ENCODE measurements at places on chromosomes 7 and 10. TPM values are rescaled to one million over a fixed set of nuclear protein-coding genes. Genes with fewer than 3 reads are reported as not detected.

- no peak for ATAC-seq
These were observed 90.3 kb downstream of the CCNY start for GRCh38 chr10:35426657-35427056.

DNA sequence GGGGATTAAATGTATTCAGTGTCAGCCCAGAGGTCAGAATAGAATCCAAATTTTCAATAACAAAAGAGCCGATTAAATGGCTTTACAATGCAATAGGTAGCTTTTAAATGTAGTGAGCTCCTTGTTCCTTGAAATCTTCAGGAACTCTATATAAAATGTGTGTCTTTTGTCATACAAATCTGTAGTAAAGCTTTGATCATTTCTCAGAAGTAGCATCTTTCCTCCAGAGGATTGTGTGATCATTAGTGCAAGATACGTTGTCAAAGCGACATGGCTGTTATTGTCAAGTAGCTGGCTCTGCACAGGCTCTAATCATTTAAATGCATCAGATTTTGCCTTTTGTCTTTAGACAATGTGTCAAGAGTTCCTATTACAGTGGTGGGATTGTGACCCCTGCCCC, 116.1 kb upstream of the NAMPT start:
- ATAC-seq: no peak

- ATAC-seq: no peak
These were observed 223.7 kb upstream of the ADARB2 start for GRCh38 chr10:1960982-1961381.

- no peak for ATAC-seq
These were observed 2.6 kb downstream of the CLDN4 start for GRCh38 chr7:73833251-73833919.

DNA sequence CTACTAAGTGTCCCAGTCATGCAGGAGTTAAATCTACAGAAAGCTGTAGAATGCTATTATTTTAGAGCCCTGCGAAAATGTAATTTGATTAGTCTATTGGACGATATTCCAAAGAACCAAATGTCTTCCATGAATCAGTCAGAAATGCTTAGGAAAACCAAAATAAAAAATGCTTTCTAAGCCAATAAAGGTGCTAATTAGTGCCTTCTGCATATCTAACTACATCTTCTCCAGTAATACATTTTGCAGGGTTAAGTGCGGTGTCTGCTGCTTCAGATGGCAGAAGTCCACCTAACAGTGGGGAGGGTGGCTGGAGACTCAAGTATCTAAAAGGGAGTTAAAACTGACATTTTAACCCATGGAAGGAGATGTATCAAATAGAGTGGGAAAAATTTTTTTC, 50.1 kb downstream of the ITPRID1 start:
- no peak for ATAC-seq

DNA sequence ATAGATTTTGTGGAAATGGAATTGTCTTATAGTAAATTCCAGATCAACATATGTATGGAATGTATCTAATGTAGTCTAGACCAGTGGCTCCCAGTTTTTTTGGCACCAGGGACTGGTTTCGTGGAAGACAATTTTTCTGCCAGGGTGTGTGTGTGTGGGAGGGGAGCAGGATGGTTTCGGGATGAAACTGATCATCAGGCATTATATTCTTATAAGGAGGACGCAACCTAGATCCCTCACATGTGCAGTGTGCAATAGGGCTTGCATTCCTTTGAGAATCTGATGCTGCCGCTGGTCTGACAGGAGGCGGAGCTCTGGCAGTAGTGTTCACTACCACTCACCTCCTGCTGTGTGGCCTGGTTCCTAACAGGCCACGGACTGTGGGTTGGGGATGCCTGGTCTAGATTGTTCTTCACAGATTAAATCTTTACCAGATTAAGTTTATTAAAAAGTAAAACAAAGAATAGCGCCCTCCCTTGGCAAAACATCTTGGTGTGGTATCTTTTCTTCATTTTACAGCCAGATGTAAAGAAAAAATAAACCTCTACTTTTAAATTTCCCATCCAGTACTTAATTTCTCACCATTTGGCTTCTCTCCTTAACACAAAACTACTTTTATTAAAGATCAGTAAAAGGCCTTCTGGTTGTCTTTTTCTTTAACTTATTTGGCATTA, 48.4 kb downstream of the SEPTIN7 start:
- no peak for ATAC-seq

- peak; percentile 7 for ATAC-seq
These were observed 97.5 kb downstream of the PFKFB3 start for GRCh38 chr10:6300106-6300783.

DNA sequence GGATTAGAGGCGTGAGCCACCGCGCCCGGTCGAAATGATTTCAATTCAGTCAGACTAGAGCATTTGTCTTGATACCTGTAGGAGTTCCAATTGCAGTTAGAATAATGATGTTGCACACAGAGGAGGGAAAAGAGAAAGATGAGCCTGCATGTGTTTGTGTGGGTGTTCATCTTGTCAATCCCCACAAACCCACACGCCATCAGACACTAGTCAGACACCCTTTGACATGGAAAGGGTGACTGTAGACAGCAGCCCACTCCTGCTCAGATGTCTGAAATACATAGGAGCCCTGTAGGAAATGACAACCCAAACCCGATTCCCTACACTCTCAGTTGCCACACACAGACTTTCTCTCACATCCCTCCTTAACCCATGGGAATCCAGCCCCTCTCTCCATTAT, 92.0 kb downstream of the ABLIM1 start:
- no peak for ATAC-seq

Gene PON1
- not detected for total RNA-seq

- peak; percentile 82 for ATAC-seq
These were observed 19.1 kb downstream of the ACADSB start for GRCh38 chr10:123027861-123028260.

DNA sequence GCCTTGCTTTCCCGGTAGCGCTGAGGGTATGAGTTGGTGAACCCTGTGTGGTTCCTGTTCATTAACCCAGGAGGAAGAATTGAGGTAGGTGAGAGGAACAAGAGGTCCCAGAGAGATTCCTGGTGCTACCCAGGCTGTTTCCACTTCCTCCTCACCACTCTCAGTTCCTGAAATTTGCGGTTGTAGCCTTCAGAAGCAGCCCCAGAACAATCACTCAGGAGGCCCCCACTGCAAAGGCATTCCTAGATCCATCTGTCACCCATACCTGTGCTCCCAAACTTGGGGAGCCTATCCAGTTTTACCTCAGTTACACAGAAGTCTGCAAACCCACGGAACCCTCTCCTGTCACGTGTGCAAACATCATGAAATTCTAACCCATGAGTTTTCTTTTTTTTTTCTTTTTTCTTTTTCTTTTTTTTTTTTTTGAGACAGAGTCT, 9.0 kb upstream of the PIP4K2A start:
- ATAC-seq: no peak

Gene FAM25A
- total RNA-seq: not detected

DNA sequence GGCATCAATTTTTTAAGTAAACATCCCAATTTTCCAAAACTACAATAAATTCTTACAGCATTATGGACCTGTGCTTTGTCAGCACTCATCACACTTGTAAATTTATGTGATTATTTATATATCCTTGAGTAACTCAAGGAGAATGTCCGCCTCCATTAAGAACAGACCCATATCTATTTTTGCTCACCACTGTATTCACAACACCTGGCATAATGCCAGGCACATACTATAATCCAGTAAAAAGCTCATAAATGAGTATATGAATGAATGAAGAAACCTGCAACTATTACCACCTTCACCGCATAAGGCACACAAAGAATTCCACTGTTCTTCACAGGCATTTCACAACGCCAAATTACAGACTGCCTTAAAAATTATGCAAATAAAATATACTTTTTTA, 46.9 kb downstream of the MINDY3 start:
- ATAC-seq: no peak

- ATAC-seq: no peak
These were observed 103.6 kb upstream of the PDSS1 start for GRCh38 chr10:26593896-26594295.

DNA sequence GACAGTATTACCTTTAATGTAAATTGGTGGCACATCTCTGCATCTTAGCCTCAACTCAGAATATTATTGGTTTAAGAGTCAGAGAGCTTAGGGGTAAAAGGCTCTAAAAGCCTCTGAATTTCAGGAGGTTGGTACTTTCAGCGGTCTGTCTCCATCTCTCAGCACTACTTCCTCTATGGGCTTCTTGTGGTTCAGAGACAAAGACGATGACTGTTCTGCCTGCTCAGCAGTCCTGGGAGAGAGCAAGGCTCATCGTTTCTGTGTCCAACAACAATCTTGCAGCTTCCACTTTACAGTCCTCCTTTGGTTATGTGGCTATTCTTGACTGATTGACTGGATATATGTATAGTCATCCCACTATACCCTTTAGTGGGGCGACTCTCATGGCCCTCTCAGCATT, 394.7 kb downstream of the AUTS2 start:
- ATAC-seq: no peak

Gene INHBA
- total RNA-seq: 1.00 TPM

Gene EIF5AL1
- 0.25 TPM for total RNA-seq

DNA sequence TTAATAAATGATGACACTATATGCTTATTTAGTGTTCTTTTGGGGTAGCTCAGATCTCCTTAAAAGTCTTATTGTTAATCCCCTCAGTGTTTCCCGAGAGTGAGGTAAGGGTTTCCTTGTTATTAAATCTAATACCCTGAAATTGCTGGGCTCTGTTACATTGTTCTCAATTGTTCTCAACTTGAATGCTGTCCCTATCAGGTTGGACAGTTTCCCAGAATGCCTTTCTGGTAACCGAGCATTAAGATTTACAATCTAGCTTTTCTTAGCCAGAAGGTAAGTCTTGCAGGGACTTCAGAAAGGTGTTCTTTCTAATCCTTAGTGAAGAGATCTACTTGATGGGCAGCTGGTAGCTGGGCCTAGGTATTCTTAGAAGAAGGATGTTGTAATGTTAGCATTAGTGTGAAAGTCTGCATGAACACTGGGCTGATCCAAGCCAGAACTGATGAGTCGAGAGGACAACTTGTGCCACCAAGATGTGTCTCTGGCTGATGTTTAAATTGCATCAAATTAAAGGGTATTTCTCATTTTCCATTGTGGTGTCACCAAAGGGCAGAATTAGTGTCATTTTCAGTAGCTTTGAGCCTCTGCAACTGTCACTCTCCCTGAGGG, 89.9 kb downstream of the SND1 start:
- no peak for ATAC-seq

DNA sequence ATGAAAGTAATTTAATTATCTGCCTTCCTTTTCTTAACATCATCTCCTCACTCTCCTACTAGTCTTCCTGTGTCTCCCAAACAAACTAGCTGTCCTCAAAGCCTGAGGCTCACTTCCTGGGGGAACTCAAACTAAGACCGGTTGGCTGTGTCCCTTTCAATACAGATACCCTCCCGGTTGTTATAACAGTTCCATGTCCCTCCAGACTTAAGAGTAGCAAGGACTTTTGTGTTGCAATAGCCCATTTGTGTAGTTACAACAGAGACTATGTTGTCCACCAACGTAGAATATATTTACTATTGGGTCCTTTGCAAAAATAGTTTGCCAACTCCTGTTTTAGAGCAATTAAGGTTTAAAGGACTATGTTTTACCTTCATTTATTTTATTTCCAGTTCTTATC, 8.6 kb upstream of the TARP start:
- no peak for ATAC-seq

Gene NUTM2E
- 0.71 TPM for total RNA-seq

DNA sequence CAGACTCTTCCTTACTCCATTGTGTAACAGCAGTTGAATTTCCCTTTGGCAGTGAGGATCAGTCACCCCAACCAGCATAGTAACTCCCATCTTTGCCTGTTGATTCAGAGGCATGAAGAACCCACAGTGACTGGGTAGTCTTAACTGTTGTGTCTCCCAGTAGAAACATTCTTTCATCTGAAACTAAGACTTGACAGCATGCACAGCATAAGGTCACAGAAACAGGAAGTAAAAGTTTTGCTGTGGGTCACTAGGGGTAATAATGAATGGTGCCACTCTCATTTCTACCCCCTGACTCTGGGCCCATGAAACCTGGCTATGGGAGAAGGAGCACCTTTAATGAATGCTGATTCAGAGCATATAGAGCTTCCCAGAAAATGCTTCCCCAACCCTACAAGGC, 8.3 kb upstream of the FRMPD2 start:
- no peak for ATAC-seq

Gene LHFPL3
- 3.5 TPM for total RNA-seq

Gene PSMA2
- 122 TPM for total RNA-seq

All from motor neuron (in vitro differentiated cells).